ENCODE measurements at places on chromosomes 5 and 9.
A peak's percentile ranks its signal among the peaks of the same experiment; 100 is the strongest.

DNA sequence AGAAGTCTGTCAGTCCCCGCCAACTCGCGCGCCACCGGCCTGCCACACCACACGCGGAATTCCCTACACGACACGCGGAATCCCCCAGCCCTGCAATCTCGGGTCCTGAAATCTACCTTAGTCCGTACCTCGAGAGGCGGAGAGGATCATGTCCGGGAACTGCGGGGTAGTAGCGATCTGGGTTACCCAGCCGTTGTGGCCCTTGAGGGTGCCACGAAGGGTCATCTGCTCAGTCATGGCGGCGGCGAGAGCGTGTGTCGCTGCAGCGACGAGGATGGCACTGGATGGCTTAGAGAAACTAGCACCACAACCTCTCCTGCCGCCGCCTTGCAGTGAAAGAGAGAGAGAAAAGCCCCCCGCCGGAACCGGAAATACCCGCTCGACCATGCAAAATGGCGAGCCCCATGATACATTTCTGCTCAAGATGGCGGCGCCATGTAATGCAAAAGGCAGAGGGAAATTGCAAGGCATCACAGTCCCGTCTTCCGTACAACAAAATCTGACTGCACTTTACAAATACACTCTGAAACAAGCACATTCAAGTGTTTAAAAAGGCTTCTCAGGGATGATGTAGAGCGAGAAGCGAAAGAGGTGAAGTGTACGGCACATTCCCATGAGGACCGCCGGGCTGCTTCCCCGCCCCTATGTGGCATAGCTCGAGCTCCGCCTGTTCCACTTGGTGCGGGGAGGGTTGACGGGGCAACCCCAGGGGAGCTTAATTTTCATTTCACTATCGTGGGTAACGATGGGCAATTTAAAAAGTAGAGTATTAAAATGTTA is at the start of gene RACK1:
TSS of gene RACK1 (minus strand) at position 343 of the 780 bp plus-strand sequence. CDS start at position 237, 106 bp downstream.
- DNase-seq, result peak; percentile 90

DNA sequence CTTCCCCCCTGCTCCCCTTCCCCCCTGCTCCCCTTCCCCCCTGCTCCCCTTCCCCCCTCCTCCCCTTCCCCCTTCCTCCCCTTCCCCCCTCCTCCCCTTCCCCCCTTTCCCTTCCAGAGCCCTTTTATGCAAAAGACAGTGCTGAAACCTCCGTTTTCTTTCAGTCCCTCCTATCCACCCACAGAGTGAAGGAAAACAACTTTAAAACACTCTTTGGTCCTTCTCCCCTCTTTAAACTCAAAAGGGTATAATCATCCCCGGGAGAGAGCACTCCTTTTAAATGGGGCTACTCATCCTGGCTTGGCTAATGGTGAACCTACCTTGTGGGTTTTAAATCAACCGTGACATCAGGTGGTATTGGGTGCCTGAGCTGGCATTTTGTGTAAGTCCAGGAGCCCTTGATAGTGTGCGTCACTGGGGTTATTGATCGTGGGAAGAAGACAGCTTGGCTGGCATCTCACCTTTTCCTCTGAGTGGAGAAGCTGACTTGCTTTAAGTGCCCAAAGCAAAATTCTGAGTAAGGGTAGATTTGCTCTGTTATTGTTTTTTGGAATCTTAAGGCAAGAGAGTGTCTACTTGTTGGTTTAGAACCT is 2.7 kb downstream of the LARP1 start:
- DNase-seq, result no peak

- DNase-seq, result no peak
These were observed 66.5 kb downstream of the SEMA5A start for GRCh38 chr5:9479361-9479760.

GRCh38 chr9:13942695-13943094 is 371.2 kb downstream of the NFIB start:
- no peak for DNase-seq

GRCh38 chr5:112574536-112574935 is 155.5 kb upstream of the EPB41L4A start:
- no peak for DNase-seq

- no peak for DNase-seq
These were observed 139.6 kb downstream of the ARSB start for GRCh38 chr5:78845470-78845869.

DNA sequence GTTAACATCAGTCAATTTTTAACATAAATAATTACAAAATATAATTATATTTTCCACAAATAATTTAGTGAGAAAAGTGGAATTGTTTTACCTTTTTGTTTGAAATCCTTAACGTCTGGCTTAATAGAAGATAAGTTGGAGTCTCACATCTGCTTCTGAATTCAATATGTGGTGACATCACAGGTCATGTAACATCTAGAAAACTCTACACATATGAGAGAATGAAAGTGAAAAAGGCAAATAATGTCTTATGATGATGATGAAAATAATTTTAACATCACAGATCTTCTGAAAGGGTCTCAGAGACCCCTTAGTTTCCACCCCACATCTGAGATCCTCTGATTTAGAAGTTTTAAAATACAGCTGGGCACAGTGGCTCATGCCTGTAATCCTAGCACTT is 81.5 kb downstream of the PRKACG start:
- DNase-seq, result no peak

DNA sequence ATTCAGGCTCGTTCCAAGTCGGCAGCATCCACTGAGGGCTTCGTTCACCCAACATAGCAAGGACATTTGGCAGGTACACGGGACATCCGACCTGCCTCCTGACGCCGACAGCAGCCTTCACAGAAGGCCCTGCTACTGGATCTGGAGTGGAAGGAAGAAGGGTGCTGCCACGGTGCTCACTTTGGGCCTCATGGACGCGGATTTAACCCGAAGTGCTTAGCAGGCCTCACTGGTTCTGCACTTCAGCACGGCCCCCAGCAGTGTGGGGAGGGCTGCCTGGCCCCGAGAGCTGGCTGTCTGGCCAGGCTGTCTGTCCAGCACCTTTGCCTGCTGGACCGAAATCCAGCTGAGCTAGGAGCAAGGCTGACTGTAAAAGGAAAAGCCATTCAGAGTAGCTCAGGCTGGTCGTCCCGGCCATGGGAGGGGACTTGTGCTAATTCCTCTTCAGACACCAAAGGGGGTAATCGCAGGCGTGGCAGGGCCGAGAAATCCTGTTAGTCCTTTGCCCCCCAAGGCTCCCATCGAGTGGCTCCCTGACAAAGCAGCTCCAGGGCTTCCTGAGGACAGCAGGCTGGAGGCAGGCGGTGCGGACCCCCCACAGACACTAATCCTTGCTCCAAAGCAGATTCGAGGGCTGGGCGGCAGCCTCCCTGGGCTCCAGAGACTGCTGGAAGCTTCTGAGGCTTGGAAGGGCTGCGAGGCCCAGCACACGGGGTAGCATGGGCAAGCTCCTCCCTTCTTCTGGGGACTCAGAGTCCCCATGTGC is 11.1 kb upstream of the RXRA start:
- DNase-seq, result no peak

DNA sequence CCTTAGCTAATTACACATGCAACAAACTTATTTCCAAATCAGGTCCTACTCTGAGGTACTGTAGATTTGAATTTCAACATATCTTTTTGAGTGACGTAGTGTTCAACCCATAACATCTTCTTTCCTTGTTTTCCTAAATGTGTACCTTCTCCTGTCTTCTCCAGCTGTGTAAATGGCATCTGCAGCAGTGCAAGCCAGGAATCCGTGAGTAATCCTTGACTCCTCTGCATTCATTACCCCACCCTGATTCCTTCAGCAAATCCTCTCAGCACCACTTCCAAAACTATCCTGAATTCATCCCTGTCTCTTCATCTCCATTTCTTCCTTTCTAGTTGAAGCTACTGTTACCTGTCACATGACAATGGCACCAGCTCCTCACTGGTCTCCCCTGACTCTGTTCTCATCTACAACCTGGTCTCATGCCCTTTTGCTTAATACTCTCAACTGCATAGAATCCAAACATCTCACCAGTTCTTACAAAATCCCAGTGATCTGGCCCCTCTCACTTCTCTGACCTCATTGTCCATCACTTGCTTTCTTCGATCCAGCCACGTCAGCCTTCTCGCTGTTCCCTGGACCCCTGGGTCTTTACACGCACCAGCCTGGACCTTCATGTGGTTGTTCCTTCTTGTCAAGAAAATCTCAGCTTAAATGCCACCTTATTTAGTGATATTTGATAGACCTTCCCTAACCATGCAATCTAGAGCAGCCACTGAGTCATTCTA is 14.6 kb upstream of the TRAF1 start:
- no peak for DNase-seq

GRCh38 chr5:132474131-132474723 is 16.3 kb downstream of the IRF1 start:
- no peak for DNase-seq

DNA sequence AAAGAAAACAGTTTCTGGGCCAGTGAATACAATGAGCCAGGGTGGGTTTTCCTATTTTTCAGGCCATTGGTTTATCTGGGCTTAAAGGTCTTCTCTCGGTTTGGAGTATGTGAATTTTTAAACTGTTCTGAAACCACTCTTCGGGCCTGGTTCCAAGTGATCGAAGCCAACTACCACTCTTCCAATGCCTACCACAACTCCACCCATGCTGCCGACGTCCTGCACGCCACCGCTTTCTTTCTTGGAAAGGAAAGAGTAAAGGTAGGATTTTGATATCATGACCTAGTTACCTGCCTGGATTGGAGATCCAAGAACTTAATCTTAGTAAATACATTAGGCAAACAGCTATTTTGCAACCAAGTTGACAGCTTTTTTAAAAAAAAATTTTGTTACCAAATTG is 79.1 kb downstream of the WDR41 start:
- DNase-seq, result no peak

- DNase-seq, result peak; percentile 69
These were observed 185.9 kb downstream of the MSX2 start for GRCh38 chr5:174910245-174910737.

DNA sequence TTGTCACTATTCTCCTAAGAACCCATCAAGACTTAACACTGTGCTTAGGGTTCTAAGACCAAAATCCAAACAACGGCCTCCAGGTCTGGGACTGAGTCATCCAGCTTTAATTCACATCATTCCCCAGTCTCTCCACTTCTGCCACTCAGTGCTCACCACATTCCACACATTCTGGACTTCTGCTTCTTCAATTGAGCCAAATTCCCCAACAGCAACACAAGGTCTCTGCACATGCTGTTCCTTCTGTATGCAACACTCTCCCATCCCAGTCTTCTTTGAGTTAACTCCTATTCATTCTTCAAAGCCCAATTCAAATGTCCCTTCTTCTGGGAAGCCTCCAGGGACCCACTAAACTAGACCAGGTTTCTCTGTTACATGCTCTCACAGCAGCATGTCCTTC is 97.8 kb downstream of the GPR21 start:
- DNase-seq, result no peak

DNA sequence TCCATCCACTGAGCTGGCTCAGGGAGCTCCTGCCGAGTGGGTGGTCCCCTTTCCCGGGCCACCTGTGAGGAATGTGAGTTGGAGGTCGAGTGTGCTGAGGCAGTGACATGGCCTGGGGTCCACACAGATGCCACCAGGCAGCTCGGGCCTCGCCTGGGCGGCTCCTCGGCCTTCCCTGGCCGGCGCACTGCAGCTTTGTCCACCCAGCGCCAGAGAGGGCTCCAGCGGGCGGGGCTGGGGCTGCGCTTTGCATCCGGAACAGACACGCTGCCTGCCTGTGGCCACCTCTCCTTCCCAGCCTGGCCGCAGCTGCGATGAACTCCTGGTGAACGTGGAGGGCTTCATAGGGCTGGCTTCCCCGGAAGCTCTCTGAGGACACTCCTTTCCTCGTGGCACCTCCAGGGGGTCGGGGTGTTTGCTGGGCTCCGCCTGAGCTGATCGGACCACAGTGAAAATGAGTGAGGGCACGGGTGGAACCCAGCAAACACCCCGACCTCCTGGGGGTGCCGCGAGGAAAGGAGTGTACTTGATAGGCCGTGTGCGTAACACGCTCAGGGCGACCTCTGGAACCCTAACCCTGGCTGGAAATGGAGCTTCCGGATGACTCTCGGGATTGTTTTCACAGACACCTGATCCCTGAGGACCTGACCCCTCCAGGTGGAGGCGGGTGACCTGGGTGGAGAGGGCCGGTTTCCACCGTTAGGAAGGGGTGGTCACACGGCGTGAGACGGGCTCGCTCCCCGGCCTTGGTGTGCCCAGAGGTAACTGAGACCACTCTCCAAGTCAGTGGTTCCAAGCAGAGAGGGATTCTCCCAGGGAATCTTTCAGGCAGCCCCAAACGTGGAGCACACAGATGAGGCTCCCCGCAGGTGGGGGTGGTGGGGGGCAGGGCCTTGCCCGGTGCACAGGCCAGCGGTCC is 31.8 kb upstream of the RXRA start:
- DNase-seq, result no peak

DNA sequence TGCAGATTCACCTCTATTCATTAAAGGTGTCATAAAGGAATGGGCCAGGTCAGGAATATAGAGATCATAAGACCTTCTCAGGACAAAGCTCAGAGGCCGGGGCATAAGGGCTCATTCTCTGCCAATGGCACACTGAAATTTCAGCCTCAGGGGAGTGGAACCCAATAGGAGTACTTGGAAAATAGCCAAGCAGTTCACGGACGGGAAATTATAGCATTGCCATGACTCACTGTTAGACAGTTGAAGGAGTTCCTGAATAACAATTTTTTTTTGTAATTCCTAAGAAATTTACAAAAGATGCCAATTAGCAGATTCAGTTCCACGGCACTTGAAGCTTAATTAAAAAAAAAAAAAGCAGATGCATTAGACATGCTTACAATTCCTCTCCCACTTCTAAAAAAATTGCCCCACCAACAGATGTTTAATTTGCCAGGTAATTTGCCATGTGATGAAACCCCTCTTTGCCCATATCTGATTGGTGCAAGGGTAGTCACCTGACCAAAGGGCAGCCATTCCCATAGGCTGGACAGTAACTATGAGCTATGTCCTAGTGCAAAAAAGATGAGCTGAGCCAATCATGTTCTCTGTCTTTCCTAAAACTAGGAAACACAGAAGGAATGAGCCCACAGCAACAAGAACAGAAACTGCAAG is 58.6 kb downstream of the PTCD2 start:
- DNase-seq, result peak; percentile 61

DNA sequence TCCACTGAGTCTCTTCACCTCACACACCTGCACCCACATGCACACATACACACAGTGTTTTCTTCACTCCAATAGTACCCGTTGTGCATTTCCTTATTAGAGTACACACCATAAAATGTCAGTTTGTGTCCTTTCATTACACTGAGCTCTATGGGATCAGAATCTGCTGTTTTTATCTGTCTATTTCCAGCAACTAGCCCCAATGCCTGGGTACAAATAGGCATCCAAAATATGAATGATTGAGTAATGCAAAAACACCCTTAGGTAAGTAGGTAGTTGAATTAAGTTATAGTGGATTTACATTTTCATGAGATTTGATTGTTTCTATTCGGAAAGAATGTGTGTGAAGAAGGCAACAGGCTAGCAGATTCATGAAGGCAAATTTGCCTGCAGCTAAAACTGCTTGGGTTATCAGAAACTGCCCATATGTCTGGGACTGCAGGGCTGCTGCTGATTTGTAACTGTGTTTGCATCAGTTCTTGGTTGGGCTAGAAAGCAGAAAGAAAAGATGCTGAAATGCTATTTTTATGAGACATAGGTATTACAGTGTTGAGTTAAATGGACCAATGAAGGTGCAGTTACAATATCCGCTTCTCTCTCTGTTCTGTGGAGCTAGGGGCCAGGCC is 26.9 kb downstream of the PPP3R2 start:
- DNase-seq, result no peak
